ENCODE measurements at places on chromosomes 5 and 9.

- DNase-seq, result no peak
Observed at GRCh38 chr9:17059465-17059864, 75.4 kb upstream of the CNTLN start.

DNA sequence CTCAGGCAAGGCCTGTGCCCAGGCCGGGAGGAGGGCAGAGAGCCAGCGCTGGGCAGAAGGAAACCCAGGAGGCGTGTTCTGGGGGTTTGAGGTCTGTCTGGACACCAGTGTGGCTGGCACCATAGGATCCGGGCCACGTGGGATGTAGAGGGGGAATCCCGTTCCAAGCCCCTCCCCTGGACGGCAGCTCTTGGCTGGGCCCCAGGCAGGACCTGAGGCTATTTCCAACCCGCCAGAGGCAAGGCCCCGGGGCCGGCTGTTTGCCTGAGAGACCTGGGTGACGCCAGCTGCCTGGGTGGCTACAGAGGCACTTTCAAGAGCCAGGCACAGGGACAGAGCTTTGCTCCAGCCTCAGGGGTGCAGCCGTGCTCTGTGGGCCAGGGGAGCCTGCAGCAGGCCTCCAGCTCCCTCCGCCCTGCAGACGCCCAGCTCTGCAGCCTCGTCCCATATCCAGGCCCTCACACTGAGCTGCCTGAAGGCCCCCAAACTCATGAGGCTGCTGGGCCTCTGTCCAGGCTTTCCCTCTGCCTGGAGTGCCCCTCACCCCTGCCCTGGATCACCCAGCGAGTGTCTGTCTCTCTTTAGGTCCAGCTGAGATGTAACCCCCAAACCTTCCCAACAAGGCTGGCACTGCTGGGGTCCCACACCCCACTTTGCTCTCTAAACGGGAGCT is 56.6 kb upstream of the EGFL7 start:
- no peak for DNase-seq

GRCh38 chr9:36679710-36680109 is 107.0 kb downstream of the MELK start:
- DNase-seq, result no peak

- no peak for DNase-seq
Observed at GRCh38 chr5:177542816-177543465, 11.4 kb downstream of the FAM193B start.

DNA sequence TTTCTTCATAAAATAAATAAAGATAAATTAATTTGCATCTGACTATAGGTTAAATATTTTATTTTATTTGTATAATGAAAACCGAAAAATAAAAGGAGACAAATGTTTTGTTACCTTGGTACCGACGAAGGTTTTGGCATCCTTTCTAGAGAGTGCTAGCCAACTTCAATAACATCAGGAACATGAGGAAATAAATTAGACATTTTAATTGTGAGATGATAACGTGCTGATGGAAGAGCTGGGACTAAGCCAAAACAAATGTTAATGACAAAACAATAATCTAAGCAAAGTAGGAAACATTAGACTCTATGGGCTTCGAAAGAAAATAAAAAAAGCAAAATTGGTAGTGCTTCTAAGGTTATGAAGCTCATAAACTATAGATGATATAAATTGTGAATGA is 201.0 kb downstream of the IRX2 start:
- no peak for DNase-seq

DNA sequence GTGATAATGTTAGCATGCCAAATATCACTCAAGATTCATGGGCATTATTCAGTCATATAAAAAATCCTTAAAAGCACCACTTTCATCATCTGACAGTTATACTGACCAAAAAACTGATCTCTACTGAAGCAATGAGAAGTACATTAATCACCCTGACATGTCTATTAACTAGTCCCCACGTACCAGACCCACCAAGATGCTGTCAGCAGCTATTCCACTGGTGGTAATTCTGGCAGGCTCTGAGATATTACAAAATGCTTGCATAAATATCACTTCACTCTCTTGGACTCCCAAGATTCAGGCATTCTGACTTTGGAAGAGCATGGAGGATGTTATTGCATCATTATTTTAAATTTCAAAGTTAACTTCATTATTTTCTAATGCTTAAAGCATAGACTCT is 717.0 kb downstream of the DNAH5 start:
- DNase-seq, result no peak

- no peak for DNase-seq
Observed at GRCh38 chr9:911005-911404, 65.5 kb upstream of the DMRT3 start.

- no peak for DNase-seq
Observed at GRCh38 chr9:84932915-84933527, 263.5 kb downstream of the NTRK2 start.

DNA sequence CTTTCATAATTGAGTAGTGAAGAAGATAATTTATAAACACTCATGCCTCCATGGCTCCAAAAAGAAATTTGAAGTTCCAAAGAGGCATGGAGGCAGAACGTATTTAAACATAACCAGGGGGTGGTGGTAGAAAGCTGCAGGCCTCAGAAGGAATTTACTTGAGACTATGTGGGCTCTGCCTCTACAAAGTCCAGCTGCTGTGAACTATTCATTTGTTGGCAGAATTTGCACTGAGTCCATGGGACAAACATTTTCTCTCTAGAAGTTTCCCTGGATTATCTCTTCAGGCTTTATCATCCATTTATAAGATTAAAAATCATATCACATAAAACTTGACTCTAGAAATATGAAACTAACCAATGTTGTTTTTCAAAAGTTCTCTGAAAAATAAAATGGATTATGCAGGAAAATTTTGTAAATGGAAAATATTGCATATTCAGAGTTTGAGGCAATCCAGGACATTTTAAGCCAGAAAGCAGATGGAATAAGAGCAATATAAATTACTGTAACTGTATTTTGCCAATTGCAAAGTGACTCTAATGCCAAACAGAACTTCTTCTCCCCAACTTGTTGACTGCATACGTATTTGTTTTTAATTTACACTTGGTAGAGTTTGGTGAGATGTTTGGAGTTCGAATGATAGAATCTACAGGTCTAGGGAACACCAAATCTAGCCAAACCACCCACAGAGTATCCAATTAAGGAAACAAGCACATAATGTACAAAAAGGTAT is 258.2 kb downstream of the ENC1 start:
- no peak for DNase-seq

DNA sequence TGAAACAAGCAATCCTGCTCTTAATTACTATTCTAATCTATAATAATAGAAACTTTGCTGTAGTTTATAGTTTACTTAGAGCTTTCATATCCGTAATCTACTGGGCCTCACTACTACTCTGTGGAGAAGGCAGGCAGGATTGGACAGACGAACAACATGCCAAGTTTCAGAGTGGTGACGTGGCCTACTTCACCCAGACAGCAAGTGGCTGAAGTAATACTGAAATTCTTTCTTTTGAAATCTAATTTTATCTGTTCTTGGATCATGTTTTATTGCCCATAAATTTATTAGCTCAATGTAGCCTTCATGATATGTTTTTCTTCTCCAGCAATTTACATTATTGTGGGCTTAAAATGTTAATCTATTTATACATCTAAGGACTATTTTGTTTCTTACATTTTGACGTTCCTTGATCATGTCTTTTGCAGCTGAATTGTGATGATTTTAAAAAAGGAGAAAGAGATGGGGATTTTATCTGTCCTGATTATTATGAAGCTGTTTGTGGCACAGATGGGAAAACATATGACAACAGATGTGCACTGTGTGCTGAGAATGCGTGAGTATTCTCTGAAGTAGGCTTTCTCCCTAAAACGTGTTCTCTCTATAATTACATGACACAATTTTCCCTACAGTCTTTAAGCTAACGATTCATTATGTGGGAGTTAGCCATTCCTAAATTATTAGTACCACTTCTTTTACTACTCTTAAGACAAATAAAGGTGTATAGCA is 22.4 kb downstream of the SPINK5 start:
- no peak for DNase-seq

- no peak for DNase-seq
Observed at GRCh38 chr5:35294976-35295375, 64.7 kb upstream of the PRLR start.

GRCh38 chr5:128962211-128962610 is 3.1 kb upstream of the SLC27A6 start:
- DNase-seq, result no peak

- DNase-seq, result no peak
Observed at GRCh38 chr5:51378448-51379330, 4.6 kb upstream of the ISL1 start.

DNA sequence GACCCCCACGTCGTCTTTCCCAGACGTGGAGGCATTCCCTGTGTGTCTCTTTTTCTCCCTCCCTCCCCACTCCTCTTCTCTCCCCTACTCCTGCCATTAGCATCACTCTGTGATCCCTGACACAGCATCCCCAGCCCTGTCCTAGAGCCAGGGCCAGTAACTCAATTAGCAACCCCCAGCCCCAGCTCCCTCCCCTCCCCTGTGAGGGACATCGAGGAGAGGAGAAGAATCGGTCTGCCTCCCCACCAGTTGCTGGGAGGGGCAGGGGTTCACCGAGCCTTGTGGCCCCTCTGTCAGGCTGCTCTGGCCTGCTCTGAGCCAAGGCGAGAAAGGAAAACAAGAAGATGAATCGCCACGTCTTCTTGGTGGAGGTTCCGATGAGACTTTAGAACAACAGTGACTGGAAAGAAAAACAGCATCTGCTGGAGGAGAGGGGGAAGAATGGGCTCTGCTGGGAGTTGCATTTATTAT is 123.1 kb downstream of the PAPPA start:
- DNase-seq, result no peak

DNA sequence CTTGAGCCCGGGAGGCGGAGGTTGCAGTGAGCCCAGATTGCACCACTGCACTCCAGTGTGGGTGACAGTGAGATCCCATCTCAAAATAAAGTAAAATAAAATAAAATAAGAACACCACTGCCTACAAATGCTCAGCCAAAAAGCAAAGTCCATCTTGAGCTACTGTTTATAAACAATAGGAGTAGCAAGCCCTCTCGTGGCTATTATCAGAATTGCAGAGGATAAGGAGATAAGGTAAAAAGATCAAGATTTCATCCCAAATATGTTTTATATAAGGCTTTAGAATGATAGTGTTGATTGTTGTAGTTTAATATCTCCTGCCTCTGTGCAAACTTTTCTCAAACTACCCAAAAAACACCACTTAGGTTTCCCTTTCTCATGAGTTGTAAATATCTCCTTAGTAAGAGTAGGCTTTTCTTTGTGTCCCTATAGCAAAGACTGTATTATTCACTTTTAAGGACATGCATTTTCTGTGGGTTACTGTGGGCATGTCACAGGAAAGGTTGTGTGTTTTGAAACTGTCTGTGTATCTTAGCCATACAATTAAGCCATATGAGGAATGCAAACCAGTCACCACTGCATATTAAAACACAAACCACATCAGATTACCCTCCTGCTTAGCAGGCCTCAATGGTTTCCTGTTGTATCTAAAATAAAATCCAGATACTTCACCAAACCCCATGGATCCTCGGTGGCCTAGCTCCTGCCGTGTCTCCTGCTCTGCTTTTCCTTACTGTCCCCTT is 31.8 kb upstream of the CKS2 start:
- DNase-seq, result no peak

DNA sequence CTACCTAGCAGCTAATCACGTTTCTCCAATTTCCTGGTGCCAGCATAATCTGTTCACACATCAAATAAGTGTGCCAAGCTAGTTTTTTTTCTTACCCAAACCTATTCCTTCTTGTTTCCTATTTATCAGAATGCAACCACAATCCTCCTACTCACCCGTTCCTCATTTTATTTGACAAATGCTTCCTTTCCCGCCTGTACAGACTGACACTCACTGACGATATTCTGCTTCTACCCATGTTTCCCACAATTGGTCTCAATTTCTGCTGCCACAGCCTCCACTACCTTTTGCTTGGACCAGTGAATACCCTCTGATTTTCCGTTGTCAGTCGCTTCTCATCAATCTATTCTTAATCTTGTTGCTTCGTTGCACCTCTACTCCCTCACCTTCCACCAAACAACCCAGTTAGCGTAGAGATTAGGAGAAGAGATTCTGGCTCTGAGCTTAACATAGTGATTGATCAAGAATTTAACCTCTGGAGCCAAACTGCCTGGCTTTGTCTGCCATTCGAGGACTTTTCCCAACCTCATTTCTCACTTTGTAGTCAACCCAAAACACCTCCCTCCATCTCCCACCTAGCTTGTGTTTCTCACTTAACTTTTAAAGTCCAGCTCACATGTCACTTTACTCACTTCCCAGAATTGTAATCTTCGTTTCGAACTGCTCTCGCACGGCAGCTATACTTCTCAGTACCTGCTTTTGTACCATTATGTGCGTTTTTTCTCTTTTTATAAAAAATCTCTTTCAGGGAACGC is 729 bp upstream of the TMEM38B start:
- no peak for DNase-seq

- DNase-seq, result no peak
Observed at GRCh38 chr5:53814819-53815218, 254.4 kb downstream of the NDUFS4 start.

Measured in stimulated activated CD4-positive, alpha-beta T cell treated with anti-CD3 and anti-CD28 coated beads, Interleukin-1b, Interleukin-23, amount 100 ng/mL, for 24 hours (primary cell).